ENCODE measurements at places on chromosomes 5 and 9. TPM values are rescaled to one million over a fixed set of nuclear protein-coding genes. Genes with fewer than 3 reads are reported as not detected.

GRCh38 chr9:125121146-125121545, 22.2 kb downstream of the SCAI start:
- peaks cover 35% of the 10 kb centered on the region for H3K4me1 ChIP-seq
- no peaks in the 10 kb centered on the region for H3K27me3 ChIP-seq
- no peaks in the 10 kb centered on the region for H3K36me3 ChIP-seq
- no peak overlapping the region for H3K27ac ChIP-seq
- no peak for DNase-seq
- H3K4me3 ChIP-seq, result peak overlapping the region; percentile 9

GFRA3 gene
- total RNA-seq, result 0.17 TPM

DNA sequence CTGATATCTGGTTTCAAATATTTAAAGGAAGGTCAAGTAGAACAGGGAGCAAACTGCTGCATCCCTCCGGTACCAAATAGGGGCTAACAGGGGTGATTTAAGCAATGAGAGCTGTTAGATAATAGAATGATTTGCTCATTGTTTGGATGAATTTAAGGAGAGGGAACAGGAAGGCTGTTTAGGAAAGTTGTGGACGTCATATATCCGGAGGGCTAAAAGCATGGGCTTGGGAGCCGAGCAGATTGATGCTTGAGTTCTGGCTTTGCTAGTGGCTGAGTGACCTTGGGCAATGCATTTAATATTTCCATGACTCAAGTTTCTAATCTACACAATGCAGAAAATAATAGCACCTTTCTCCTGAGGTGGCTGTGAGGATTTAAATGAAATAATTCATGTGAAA, 85.4 kb upstream of the RPS23 start:
- no peaks in the 10 kb centered on the region for H3K36me3 ChIP-seq
- H3K4me3 ChIP-seq, result no peak overlapping the region
- no peak overlapping the region for H3K27ac ChIP-seq
- H3K4me1 ChIP-seq, result peaks cover 35% of the 10 kb centered on the region
- H3K27me3 ChIP-seq, result peaks cover 30% of the 10 kb centered on the region

ARL14EPL gene
- total RNA-seq, result not detected

RNF38 gene
- 35.2 TPM for total RNA-seq

- peaks cover 62% of the 10 kb centered on the region for H3K27me3 ChIP-seq
- no peak overlapping the region for H3K27ac ChIP-seq
These were observed 271.9 kb downstream of the ARHGEF28 start for GRCh38 chr5:73897893-73898292.

TNFSF8 gene
- total RNA-seq, result 84.2 TPM

DNA sequence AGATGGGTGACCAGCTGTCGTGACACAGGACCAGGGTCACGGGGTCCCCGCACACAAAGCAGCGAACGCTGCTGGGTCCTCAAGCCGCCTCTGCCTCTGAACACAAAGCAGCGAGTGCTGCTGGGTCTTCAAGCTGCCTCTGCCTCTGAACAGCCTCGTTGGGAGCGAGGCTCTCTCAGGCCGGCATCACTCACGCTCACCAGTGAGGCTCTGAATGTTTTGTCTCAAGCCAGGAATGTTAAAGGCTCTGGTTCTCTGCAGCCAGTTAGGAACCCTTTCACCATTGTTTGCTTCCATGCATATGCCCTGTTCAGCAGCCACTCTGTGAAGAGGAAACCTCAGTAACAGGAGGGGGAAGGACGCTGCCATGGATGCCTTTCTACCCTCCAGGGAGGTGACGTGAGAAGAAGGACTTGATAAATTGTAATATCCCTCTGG, 82.7 kb upstream of the TAF11L2 start:
- no peak overlapping the region for H3K4me3 ChIP-seq
- DNase-seq, result no peak
- no peaks in the 10 kb centered on the region for H3K36me3 ChIP-seq
- H3K4me1 ChIP-seq, result no peaks in the 10 kb centered on the region
- H3K27ac ChIP-seq, result no peak overlapping the region
- no peaks in the 10 kb centered on the region for H3K27me3 ChIP-seq

GKAP1 gene
- total RNA-seq, result 12.2 TPM

- peaks cover 5% of the 10 kb centered on the region for H3K4me1 ChIP-seq
- H3K27me3 ChIP-seq, result peaks cover 35% of the 10 kb centered on the region
- no peak overlapping the region for H3K27ac ChIP-seq
- DNase-seq, result no peak
These were observed 1.3 kb downstream of the PPP1R26 start for GRCh38 chr9:135480940-135481310.

CCL19 gene
- total RNA-seq, result not detected

DNA sequence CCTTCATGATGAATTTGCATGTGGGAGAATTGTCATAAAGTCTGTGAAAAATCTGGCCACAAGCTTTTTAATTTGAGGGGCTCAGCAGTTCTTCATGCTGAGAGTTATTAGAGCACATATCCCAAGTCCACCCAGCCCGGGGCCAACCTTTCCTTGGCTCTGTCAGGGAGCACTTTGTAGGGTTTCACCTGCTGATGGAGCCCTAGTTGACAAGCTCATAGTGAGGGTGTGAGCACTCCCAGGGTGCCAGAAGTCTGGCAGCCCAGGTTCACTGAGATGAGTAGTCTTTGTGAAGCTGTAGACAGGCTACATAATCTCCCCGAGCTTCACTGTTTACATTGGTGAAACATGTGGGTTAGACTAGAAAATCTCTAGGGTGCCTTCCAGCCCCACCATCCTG, 97.2 kb upstream of the NREP start:
- H3K27me3 ChIP-seq, result no peaks in the 10 kb centered on the region
- no peaks in the 10 kb centered on the region for H3K4me1 ChIP-seq
- H3K36me3 ChIP-seq, result no peaks in the 10 kb centered on the region
- no peak overlapping the region for H3K27ac ChIP-seq
- no peak overlapping the region for H3K4me3 ChIP-seq

- H3K27me3 ChIP-seq, result no peaks in the 10 kb centered on the region
- no peak overlapping the region for H3K4me3 ChIP-seq
- H3K36me3 ChIP-seq, result peaks cover 9% of the 10 kb centered on the region
- no peak for DNase-seq
These were observed 1.6 kb downstream of the STKLD1 start for GRCh38 chr9:133377721-133378216.

RNF183 gene
- 0.34 TPM for total RNA-seq

DNA sequence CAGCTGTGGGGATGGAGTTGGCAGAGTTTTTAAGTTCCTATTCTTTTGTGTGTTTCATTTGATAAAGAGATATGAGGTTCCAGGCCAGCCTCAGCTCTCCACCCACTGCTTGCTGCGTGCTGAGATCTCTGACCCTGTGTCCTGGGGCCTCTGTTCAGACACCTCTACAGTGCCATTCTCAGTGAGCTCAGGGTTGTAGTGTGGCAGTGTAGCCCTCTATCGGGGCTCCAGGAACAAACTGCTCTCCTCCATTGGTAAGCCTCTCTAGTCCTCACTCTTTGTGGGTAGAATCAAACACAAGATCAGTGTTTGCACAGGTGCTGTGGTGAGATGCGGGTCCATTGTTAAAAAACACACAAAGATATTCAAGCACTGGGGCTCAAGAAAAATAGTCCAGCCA, 386.6 kb upstream of the RPS23 start:
- no peak overlapping the region for H3K27ac ChIP-seq
- no peaks in the 10 kb centered on the region for H3K4me1 ChIP-seq
- DNase-seq, result no peak
- no peaks in the 10 kb centered on the region for H3K36me3 ChIP-seq
- H3K4me3 ChIP-seq, result no peak overlapping the region

ADCY2 gene
- not detected for total RNA-seq

GABRA6 gene
- not detected for total RNA-seq

FYB1 gene
- total RNA-seq, result 131 TPM

MARCHF11 gene
- total RNA-seq, result not detected

- H3K4me1 ChIP-seq, result peaks cover 6% of the 10 kb centered on the region
- H3K27me3 ChIP-seq, result peaks cover 6% of the 10 kb centered on the region
- H3K27ac ChIP-seq, result no peak overlapping the region
- H3K4me3 ChIP-seq, result no peak overlapping the region
- peak; percentile 52 for DNase-seq
These were observed 55.3 kb upstream of the IL17B start for GRCh38 chr5:149434162-149435014.

DNA sequence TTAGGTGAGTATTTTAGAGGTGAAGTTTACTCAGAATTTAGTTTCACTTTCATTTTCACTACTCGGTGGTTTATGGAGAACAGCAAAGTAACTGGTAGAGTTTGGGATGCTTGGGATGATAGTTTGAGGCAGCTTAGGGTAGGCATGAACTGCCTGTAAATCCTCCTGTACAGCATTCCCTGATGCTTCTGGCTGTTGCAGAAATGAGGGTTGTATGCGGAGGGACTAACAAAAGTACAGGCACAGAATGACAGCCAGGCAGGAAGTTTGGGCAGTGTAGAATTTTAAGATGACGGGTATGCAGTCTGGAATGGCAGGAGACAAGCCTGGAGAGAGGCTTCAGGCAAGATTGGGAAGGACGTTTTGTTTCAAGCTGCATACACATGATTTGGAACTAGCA, 48.0 kb upstream of the FAM120AOS start:
- H3K4me1 ChIP-seq, result peaks cover 60% of the 10 kb centered on the region
- no peaks in the 10 kb centered on the region for H3K27me3 ChIP-seq
- DNase-seq, result no peak
- peak overlapping the region; percentile 96 for H3K27ac ChIP-seq

DNA sequence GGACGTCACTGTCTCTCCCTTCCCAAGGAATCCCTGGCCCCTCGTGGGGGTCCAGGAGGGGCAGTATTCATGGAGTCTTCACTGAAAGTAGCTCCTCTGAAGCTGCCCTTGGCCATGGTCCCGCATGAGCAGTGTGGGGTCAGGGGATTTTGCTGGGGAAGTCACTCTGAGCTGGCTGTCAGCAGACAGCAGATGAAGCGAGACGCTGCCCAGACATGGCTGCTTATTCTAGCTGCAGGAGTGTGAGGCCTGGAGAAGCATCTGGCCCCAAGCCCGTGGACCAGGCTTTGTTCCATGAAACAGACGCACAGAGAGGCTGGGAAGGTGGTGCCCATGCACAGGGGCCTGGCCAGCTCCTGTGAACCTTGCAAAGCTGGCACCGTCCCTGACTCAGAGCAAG, 21.5 kb upstream of the ASS1 start:
- no peaks in the 10 kb centered on the region for H3K4me1 ChIP-seq
- no peak overlapping the region for H3K27ac ChIP-seq
- H3K36me3 ChIP-seq, result no peaks in the 10 kb centered on the region
- DNase-seq, result no peak
- no peak overlapping the region for H3K4me3 ChIP-seq

SLC34A1 gene
- 0.21 TPM for total RNA-seq

- peak overlapping the region; percentile 11 for H3K4me3 ChIP-seq
- H3K4me1 ChIP-seq, result peaks cover 28% of the 10 kb centered on the region
These were observed 14.1 kb upstream of the SFXN1 start for GRCh38 chr5:175464074-175464941.

GHR gene
- not detected for total RNA-seq

DNA sequence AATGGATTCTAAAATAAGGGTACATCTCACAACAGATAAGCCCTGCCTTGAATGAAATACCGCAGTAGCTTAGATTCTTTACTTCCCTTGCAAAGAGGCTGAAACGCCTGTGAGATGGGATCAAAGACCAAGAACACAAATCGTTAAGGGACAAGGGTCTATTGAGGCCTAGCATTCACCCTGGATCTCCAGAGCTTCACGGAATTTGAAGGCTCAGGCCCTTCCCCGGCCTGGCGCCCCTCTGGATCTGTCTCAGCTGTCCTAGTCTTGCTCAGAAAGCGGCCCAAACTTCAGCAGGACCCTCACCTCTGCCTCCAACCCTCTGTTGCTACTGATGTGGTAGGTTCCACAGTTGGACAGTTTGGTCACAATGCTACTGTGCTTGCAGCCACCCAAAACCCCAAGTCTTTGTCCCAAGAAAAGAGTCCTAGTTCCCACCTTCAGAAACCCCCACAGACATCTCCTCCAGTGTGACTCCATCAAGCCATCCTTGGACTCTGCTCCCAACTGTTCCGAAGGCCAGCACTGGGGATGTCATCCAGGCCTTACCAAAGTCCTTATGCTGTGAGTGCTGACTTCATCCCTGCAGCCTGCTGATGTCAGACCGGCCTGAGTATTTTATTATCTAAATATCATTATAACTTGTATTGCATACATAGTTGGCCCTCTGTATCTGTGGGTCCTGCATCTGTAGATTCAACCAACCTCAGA, 9.4 kb downstream of the CORO2A start:
- peaks cover 20% of the 10 kb centered on the region for H3K4me1 ChIP-seq
- no peaks in the 10 kb centered on the region for H3K27me3 ChIP-seq
- no peak overlapping the region for H3K4me3 ChIP-seq
- H3K27ac ChIP-seq, result no peak overlapping the region
- no peak for DNase-seq

DNA sequence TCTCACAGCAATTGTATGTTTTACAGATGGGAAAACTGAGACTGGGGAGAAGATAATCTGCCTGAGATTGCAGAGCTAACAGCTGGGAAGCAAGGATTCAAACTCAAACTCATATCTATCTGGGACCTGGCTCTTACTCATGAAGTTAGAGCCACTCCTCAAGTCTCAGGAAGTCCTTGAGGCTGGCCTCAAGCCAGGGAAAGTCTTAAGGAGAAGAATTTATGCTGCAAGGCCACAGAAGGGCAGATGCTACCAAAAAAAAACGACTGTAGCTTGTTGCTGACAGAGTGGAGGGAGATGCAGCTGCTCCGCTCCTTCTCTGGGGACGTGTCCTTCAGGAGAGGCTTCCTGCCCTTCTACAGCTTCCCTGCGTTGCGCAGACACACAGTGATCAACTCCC, 39.8 kb downstream of the BARHL1 start:
- no peak overlapping the region for H3K4me3 ChIP-seq
- no peaks in the 10 kb centered on the region for H3K4me1 ChIP-seq
- no peak overlapping the region for H3K27ac ChIP-seq
- DNase-seq, result no peak
- peaks cover 2% of the 10 kb centered on the region for H3K36me3 ChIP-seq

GRCh38 chr5:178085316-178085715, 28.0 kb upstream of the N4BP3 start:
- H3K4me1 ChIP-seq, result peaks cover under 1% of the 10 kb centered on the region
- no peaks in the 10 kb centered on the region for H3K36me3 ChIP-seq
- H3K27me3 ChIP-seq, result peaks cover 19% of the 10 kb centered on the region
- no peak for DNase-seq
- no peak overlapping the region for H3K4me3 ChIP-seq

GRCh38 chr5:179378441-179379271, 33.4 kb upstream of the ADAMTS2 start:
- H3K27me3 ChIP-seq, result no peaks in the 10 kb centered on the region
- H3K36me3 ChIP-seq, result no peaks in the 10 kb centered on the region
- no peaks in the 10 kb centered on the region for H3K4me1 ChIP-seq
- DNase-seq, result no peak
- no peak overlapping the region for H3K27ac ChIP-seq
- no peak overlapping the region for H3K4me3 ChIP-seq

DNA sequence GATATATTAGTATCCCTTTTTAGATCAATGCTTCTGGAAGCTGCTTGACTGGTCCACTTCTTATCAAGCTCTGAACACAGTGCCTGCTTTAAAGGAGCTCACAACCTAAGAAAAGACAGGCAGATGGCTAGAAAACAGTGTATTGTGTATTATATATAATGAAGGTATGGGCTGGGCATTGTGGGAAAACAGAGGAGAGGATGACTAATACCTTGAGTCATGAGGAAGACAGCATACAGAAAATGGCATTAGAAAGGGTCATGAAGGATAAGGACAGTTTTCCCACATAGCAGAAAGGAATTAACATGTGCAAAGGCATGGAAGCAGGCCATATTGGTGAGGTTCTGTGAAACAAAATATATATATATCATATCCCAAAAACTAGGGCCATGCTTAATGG, 309.6 kb downstream of the MLLT3 start:
- H3K4me3 ChIP-seq, result no peak overlapping the region
- no peak for DNase-seq

PSD2 gene
- not detected for total RNA-seq

PDE6A gene
- 0.05 TPM for total RNA-seq

SPRY4 gene
- 1.1 TPM for total RNA-seq

- no peak overlapping the region for H3K4me3 ChIP-seq
- no peaks in the 10 kb centered on the region for H3K4me1 ChIP-seq
- no peak for DNase-seq
- H3K36me3 ChIP-seq, result no peaks in the 10 kb centered on the region
- peaks cover 5% of the 10 kb centered on the region for H3K27me3 ChIP-seq
These were observed 152.3 kb downstream of the GAS1 start for GRCh38 chr9:86795047-86795442.

All from activated T-cell treated with anti-CD3 and anti-CD28 coated beads, Interleukin-2, amount 50 U/mL, for 72 hours (primary cell).